T-cell (primary cell): ENCODE measurements at places on chromosomes 6 and 20.

- no peak for DNase-seq
Observed at GRCh38 chr20:62898970-62899632, 27.2 kb downstream of the DIDO1 start.

- no peak for DNase-seq
Observed at GRCh38 chr6:96576221-96576620, 13.3 kb downstream of the FHL5 start.

DNA sequence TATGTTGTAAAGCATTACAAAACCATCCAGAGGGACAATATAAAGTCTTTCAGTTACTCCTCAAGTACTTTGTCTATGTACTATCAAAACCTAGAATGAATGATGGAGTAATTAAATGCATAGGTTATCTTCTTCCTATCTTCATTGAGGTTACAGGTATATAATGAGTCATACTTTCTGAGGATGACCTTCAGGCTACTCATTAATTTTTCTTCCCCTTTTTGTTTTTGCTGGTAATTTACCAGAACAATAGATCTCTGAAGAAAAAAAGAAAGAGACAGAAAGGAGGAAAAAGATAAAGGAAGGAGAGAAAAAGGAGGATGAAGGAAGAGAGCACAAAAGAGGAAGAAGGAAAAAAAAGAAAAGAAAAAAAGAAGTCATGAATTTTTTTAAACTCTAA is 398.4 kb downstream of the TBC1D32 start:
- no peak for DNase-seq

- peak; percentile 8 for DNase-seq
Observed at GRCh38 chr6:137661601-137662000, 167.4 kb upstream of the OLIG3 start.

DNA sequence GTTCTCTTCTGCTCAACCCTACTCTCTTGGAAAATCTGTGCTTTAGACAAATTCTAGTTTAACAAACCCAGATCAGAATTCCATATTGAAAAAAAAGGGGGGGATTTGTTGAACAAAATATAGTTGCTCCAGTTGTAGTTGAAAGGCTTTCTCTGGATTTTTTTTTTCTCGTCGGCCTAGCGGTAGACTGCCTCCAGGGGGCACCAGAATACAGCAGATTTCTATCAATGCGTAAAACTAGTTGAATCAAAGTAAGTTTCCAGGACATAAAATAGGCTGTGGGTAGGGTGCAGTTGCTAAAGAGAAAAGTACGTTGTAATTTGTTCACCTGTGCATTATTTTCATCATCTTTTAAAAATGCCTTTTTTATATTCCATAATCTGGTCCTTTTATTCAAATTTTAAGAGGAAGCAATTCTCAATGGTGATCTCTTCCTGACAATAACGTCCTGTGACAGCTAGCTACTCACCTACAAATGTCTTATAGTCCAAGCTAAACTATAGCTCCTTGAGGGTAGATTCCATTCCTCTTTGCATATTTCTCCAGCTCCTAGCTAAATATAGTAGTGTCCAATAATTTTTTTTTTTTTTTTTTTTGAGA is 105.4 kb downstream of the PERP start:
- DNase-seq, result peak; percentile 26

GRCh38 chr6:30349421-30350177 is 4.6 kb downstream of the RPP21 start:
- no peak for DNase-seq

DNA sequence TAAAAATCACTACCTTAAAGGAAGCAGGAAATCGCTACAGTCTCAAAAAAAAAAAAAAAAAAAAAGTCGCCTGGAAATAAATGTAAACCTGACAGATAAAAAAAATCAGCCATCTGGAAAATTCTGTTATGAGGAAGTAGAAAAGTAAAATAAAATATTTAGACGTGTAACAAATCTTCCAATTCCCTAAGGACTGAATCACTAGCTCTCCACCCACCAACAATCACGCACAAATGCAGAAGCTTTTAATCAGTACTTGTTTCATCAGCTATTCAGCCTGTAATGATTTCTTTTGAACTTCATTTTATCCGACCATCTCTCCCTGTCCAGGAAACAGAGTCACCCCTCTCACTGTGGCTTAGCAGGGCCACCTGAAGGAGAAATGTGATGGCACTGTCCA is 59.0 kb downstream of the SLC23A2 start:
- no peak for DNase-seq

DNA sequence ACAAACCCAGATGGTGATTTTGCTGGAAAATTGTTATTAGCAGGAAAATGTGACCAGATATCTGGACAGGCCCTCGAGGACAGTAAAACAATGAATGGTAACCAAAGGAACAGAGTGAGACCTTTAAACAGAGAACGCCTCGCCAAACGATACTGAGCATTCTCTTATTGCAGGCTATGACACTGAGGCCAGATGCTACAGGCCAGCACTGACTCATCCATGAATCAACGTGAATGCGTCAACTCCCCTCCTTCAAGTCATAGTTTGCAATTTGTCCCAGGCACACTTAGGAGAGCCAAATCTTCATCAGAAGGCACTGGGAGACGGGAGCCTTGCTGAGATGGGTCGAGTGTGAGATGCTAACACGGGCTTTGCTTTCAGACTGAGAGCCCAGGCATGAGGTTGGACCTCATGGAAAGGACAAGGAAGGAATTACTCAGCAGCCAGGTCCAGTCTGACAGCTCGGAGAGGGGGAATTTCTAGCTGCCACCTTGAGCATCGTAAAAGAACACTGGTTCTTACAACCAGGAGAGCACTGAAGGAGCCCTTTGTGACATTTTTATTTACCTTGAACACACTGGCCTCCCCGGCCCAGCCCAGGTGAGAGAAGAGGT is 60.7 kb downstream of the BMP7 start:
- no peak for DNase-seq

GRCh38 chr6:170129691-170130171 is 161.1 kb downstream of the DLL1 start:
- no peak for DNase-seq

DNA sequence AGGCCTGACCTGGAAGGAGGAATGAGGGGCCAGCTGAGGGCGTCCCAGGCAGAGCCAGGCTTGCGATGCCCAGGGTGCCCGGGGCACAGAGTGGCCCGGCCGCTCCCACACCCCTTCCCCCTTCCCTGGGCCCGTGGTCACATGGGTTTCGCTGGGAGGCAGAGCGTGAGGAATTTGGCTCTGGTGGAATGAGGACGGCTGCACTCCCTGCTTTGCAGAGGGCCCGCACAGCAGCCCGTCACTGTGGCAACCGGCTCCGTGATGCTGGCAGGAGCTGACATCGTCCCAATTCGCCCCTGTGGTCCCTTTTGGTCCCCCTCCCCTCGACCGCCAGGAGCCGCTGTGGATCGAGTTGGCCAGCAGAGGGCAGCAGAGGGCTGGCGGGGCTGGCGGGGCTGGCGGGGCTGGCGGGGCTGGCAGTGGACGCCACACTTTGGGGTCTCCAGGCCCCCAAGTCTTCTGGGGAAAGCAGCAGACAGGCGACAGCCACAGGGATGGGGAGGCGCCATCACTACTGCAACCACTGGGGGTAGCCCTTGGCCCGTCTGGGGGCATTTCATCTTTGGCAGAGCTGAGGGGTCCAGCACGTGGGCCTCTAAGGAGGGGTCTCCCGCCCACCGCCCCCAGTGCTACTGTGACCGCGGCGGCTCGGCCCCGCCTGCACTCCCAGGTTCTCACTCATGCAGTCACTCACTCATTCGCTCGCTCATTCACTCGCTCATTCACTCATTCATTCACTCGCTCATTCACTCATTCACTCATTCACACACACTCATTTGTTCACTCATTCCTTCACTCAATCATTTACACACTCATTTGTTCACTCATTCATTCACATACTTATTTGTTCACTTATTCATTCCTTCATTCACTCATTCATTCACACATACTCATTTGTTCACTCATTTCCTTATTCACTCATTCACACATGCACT is 49.7 kb upstream of the BHLHE23 start:
- peak; percentile 13 for DNase-seq

- DNase-seq, result no peak
Observed at GRCh38 chr20:13397300-13397724, 176.2 kb downstream of the ISM1 start.

- no peak for DNase-seq
Observed at GRCh38 chr6:25579902-25580495, 72.0 kb upstream of the SCGN start.

GRCh38 chr6:3803627-3804468 is 45.3 kb upstream of the FAM50B start:
- no peak for DNase-seq

DNA sequence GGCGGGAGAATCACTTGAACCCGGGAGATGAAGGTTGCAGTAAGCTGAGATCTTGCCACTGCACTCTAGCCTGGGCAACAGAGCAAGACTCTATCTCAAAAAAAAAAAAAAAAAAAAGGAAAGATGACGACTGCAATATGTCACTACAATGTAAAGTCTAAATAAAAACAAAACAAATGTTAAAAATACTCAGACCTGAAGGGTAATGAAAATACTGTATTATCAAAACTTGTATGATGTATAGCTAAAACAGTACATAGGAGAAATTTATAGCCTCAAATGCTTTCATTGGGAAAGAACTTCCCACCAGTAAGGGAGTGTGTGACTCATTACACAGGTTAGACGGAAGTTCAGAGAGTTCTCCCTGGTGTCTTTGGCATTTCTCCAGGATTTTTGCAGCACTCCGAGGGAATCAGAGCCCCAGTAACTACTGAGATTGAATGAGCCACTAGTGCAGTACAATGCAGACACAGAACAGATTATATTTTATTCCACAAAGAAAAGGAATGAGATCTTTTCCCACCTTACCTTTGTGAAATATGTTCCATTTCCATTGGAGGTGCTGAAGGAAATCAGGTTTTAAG is 12.5 kb upstream of the RALGAPB start:
- DNase-seq, result no peak

DNA sequence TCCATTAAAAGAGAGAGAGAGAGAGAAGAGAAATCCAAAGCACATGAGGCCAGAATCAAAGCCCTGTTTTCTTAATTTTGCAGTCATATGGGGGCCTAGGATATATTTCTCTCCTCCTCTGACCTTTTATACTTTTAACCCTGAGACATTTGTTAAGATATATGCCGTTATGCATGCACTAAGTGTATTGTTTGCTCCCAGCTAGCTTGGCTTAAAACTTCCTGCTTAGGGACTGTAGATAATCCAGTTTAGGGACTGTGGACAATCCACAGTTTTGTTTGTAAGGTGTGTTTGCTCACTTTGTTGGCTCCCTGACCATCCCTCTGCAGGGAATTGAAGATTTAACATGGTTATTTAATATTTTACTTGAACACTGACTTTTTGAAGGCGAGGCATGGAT is 166.3 kb upstream of the TSHZ2 start:
- DNase-seq, result no peak

GRCh38 chr6:39843305-39844020 is 51.3 kb downstream of the DAAM2 start:
- no peak for DNase-seq

DNA sequence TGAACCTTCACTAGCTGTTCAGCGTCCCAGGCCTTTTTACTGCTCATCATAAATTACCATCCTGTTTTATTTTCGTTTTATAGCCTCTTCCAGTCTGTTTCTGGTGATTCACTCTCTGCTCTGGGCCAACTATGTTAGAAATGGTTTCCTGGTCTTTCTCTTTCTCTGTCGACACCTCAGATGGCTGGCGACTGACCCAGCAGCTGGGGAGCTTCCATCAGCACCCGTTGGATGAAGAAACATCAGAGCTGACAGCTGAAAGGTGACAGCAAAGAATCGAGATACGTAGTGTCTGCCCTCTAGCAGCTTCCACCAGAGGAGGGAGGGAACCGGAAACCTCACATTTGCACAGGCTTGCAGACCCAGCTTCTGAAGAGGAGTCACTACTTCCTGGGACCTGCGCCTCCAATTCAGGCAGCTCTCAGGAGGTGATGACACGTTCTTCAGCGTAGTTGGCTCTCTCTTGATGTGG is 82.9 kb upstream of the MLN start:
- no peak for DNase-seq

DNA sequence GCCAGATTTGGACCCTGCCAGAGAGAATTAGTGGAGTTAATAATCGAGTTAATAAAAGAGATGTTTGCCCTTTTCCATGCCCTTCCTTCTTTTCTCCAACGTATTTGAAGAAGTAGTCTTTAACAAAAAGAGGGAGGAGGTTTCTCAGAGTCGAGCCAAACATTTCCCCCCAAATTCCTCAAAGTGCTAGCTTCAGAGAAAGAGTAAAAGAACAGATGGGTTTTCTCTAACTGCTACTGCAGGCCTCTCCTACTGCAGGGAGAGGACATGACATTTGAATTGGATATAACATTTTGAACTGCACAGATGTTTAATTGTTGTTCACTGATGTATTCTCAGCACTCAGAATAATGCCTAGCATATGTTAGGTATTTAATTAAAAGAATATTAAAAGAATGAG is 25.5 kb downstream of the RWDD2A start:
- DNase-seq, result no peak

GRCh38 chr6:161151059-161151645 is 122.7 kb downstream of the AGPAT4 start:
- no peak for DNase-seq

DNA sequence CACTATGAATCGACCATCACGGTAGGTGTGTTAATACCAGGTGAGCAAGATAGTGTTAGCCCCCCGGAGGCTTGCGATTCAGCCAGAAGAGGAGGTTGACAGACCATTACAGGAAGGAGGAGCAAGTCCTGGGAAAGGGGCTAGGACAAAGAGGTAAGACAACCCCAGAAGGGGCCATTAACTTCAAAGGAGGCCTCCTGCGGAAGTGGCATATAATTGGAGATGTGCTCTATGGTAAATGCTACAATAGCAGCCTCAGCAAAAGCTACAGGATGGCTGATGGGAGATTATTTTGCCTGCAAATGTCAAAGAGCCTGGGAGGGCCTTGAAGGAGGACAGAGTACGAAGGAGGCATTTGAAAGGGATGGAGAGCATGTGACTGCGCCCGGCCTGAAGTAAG is 108.6 kb upstream of the CITED2 start:
- no peak for DNase-seq

DNA sequence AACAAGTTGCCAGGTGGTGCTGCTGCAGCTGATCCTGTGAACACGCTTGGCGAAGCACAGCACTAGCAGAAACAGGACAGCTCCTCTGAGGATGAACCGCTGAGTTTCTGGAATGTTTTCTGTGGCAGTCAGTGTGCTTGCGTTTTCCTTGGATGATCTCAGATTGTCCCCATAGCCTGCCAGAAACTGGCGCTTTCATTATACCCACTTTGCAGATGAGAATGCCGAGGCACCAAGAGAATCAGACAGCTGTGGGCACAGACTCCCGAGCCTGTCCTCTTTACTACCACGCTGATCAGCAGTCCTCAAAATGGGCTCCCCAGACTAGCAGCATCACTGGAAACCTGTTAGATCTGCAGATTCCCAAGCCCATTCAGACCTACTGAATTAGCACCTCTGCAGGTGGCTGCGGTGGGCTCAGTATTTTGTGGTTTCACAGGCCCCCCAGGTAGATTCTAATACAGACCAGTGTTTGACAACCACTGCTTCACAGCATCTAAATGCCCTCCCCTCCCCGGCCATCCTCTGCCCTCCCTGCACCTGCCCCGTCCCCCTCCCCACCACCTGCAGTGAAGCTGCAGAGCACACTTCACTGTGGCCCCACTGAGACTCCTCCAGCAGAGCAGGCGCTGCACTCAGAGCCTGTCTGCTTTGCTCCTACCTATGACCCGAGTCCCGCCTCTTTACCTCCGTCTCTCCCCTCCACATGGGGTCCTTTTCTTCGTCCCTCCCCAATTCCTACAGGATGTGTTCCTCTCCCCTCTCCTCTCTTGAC is 29.6 kb downstream of the SPATA2 start:
- no peak for DNase-seq

GRCh38 chr6:168884050-168884645 is 369.5 kb downstream of the THBS2 start:
- DNase-seq, result peak; percentile 35

- DNase-seq, result no peak
Observed at GRCh38 chr6:37074053-37074827, 68.8 kb downstream of the FGD2 start.
